ENCODE measurements at places on chromosomes 13 and 19.

- no peak for DNase-seq
These were observed 19.5 kb upstream of the NDUFS7 start for GRCh38 chr19:1364070-1364704.

DNA sequence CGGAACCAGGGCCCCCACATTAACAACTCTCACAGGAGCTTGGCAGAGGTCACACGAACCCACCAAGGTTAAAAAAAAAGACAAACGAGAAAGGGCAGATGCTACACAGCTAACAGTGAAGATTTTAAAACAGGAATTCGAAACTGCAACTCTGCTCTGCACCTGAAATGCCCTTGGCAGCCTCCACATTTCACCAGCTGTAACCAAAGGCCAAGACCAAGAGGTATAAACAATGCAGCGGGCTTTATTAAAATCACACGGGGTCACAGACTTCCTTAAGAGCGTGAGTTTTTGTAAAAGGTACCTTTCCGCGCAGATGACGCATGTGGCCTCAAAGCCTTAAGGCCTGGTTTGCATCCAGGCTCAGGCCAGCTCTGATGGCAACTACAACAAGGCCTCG is 88.2 kb downstream of the STK24 start:
- DNase-seq = no peak

GRCh38 chr13:35917942-35918645 is 213.1 kb downstream of the DCLK1 start:
- DNase-seq = no peak

DNA sequence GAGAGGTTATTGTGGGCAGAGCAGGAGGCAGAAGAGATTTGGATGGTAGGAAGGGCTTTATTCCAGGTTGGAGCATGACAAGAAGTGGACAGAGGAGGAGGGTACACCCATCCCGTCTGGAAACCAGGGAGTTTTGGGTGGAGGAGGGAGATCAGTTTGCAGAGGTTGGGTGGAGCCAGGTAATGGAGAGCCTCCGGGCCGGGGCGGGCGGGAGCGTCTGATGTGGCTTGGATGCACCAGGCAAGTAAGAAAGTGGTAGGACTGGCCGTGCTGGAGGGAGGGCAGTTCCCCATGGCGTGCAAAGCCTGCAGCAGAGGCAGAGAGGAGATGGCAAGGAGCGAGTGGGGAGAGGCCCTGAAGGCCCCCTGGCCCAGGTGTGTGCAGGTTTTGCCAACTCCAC is 10.9 kb downstream of the IGFLR1 start:
- no peak for DNase-seq

DNA sequence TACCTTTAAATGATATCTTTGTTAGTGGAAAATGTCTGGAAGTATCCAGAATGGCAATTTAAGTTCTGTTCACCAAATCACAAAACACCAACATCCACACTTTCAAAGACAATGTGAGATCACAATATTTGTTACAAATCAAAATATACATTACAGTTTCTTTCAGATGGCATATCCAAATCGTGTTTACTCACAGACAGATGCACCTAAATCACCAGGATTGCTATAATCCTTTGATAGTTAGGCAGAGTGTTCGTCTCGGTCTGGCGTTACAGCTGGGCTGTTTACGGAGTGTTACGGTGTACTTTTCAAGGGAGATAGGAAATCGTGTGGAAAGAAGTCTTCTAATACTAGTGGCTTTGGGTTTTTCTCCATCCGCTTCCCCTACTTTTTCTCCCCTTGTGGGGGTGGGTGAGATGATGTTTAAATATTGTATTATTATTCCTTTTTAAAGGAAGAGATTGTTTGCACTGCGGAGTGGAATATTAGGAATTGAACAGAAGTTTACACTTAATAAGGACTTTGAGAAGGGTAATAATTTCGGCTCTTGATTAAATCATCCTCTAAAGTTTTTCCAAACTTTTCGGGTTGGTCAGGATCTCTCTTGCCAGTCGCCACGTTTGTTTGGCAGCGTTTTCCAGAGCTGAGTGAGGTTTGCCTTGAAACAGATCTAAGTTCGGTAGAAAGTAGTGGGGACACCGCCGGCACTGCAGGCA is 1.8 kb downstream of the MAB21L1 start:
- no peak for DNase-seq

DNA sequence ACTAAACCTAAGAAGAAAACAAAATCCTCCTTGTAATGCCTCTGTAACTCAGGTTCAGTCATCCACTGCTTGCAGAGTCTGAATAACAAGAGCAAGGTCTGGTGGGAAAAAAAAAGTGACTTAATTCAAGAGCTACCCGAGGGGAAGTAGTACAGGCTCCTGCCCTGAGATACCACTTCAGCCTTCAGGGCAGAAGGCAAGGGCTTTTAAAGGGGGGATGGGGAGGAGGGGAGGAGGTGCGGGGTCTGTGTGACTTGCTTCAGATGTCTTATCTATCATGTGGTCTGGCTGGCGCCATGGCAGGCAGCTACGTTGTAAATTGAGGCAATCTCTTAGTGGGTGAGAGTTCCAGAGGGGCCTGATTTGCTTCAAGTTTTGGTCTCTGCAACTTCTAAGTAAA is 66.7 kb downstream of the LRRC63 start:
- no peak for DNase-seq

DNA sequence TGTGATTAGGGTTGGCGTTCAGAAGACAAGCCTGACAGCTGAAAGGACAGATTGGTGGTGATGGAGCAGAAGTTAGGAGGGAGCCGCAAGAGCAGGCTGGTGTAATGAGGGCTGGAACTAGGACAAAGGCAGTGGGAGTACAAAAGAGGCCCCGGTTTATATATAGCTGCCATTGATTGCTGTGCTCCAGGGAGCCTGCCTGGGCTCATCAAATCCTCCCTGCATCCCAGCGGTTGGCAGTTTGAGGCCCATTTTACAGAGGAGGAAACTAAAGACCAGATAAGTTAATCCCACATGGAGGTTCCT is 123.7 kb downstream of the CACNA1A start:
- DNase-seq = no peak

DNA sequence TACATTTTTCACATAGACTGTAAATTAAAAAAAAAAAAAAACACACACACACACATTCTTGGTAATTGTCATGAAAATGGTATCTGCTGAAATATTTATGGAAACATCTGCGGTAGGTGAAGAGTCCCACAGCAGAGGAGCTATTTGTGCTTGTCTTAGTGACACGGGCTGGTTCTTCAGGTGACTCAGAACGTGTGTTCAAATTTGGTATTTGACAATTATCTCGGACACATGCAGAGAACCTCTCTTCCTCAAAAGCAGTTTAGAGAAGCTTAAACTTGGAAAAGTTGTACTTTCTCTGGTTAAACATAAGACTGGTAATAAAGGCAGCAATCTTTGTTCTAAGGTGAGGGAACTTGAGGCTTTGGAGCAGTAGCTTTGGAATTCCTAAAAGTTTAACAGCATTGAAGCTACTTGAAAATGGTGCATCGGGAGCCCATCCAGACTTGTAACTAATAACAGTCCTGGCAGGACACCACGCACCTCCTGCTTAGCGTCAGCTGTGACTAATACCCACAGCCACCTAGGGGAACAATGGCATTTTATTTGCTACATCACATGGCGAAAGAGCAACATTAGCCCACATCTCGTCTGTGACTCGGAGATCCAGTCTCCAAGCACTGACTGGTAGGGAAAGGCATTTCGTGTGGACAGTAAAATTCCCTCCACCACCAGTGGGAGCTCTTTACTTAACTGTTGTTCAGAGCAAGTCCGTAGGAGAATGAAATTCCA is 1505.1 kb upstream of the SLC10A2 start:
- no peak for DNase-seq

GRCh38 chr13:114140131-114140905 is 7.9 kb upstream of the RASA3 start:
- DNase-seq = no peak

GRCh38 chr19:48915757-48916156 is 15.6 kb downstream of the NUCB1 start:
- DNase-seq = no peak

DNA sequence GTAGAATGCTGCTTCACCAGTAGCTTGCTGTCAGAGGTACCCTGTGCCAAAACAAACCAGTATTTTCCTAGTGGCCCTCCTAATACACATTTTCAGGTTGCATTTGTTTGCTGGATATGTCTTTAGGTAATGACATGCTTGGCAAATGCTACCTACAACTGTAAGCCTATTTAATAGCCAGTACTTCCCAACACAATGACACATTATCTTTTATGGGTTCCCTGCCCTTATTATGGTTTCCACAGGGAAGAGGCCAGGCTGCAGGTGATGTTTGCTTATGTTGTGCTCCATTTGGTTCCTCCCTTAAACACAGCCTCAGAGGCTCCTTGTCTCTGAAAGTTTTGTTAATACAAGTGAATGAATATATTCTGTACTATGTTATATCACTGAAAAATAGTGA is 24.7 kb downstream of the FRY start:
- DNase-seq = no peak
